ENCODE measurements at places on chromosomes 4 and X.

DNA sequence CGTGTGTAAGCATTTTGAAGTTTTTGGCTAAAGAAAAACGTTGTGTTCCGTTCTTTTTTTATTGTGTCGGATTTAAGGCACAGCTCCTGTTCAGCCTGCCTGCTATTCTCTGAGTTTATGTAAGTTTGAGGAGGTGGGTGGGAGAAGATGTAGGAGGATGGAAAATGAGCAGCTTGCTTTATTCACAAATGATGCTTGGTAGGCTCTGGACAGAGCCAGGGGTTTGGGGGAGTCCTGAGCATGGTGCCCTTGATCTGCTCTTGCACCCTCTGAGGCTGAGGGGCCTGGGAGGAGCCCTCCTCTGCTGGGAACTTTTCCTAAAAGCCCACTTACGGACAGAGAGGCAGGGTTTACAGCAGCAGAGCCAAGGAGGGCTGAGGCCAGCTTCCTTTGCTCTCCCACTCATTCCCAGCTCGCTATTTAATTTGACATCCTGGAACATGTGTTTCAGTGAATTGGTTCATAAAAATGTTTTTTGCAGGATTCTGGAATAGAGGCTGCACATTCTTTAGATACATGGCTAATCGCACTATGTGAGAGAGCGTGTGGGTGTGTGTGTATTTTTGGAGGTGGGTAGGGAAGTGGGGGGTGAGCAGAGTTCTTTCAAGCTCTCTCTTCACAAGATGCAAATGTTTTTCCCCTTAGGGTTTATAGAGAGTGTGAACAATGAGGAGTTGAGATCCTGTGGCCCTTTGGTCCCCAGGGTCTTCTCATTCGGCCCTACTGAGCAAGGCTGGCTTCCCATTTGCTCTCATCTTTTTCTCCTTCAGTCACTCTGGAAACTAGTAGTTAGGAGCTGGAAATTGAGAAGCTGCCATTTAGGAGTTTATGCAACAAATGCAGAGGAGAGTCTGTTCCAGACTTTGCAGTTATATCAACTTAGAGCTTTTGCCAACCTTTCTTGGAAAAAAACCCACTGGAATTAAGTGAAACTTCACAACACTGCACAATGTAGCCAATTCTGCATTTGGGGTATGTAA is 32.1 kb downstream of the TMEM131L start:
- DNase-seq, result no peak

DNA sequence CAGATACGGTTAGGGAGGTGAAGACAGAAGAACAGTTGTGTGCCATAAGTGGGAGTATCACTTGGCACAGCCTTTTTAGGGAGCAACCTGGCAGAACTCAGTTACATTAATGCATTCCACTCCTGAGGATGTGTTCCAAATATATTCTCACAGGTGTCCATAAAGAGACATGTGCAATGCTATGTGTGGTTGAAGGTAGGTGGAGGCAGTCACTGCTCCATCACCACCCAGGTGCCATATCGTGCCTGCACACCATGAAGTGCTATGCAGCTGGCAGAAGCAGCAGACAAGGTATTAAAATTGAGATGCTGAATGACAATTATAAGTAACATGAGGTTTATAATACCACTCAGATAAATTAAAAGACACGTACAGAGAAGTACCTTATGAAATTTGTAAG is 248.0 kb upstream of the SFRP2 start:
- no peak for DNase-seq

DNA sequence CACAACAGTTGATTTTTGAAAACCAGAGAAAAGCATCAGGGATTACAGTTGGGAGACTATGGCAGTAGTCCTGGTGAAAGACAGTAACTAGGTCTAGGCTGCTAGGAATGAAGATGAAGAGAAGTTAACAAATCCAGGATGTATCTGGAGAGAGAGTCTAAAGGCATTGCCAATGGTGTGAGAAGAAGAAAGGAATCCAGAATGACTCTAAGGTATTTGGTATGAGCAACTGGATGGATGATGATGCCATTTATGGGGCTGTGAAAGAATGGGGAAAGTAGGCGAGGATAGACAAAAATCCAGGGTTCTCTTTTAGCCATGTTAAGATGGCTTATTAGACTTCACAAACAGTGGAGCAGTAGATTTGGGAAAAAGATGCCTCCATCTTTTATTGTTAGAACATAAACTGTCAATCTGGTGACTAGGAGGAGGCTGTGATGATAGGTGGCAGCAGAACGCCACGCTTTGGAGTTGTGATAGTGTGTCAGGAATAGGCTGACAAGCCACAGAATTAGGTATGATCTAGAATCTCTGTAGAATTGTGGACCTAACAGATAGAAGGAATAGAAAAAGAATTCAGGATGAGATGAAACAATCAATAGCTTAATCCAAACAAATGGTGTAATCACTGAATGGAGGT is 27.3 kb upstream of the JADE1 start:
- DNase-seq, result no peak

GRCh38 chr4:53852343-53852742 is 212.1 kb downstream of the CHIC2 start:
- DNase-seq, result no peak

DNA sequence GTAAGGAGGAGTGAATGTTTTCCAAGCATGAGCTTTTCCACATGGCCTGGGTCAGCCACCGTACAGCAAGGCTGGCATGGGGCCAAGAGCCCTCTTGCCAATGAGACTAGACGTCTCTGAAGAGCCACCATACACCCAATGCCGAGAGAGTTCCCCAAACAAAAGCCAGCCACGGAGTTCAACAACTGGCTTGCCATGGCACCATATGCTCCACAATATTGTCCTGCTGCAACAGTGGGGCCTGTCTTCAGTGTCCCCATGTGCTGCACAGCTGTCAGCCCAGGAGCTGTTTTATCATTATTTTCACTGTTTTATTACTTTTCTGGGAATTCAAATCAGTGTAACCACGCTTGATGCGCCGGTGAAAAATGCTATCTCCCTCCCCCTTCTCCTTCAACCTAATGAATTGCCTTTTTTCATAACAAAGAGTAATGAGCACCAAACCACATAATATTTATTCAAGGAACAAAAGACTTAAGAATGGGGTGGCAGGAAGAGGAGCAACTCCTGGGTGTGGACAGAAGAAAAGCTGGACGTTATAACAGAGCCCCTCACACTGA is 18.4 kb downstream of the MAML3 start:
- DNase-seq, result no peak

- DNase-seq, result no peak
These were observed 33.4 kb upstream of the KLHL34 start for GRCh38 chrX:21691512-21692018.

- DNase-seq, result no peak
These were observed 30.1 kb upstream of the RBMX start for GRCh38 chrX:136910565-136911035.

DNA sequence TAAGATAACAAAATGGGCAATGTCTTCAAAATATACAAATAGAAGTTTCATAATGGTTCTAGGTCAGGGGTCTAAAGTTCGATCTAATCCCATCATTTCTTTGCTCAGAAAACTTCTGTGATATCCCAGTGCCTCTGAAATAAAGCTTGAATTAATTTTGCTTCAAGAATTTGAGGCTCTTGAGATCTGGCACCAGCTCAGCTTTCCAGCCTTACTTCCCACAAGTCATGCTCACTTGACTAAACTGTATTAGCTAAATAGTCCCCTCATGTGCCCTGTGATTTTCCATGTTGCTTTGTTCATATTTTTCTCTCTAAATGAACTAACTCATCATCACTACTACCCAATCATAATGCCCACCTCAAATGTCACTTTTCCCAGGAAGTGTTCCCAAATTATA is 50.8 kb upstream of the MBNL3 start:
- DNase-seq, result no peak

- DNase-seq, result no peak
These were observed 178.3 kb downstream of the AFAP1 start for GRCh38 chr4:7761312-7761711.

- no peak for DNase-seq
These were observed 119.2 kb upstream of the STIM2 start for GRCh38 chr4:26741491-26741871.

DNA sequence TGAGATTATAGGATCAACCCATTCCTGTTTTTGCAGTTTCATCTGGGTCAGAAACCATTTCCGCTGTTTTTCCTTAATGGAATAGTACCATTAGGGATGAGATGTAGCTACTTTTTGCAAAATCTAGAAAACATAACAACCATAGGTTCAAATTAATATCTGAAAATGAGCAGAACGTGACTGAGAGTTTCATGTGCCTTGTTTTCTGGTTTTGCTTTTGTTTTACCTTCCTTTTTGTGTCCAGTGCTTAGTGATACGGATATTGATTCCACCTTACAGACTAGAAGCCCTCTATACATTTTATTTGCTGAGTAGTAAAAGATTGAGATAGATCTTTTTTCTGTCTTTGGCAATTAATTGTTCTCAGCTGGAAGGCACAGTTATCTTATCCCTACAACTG is 46.5 kb downstream of the SNX25 start:
- DNase-seq, result no peak

DNA sequence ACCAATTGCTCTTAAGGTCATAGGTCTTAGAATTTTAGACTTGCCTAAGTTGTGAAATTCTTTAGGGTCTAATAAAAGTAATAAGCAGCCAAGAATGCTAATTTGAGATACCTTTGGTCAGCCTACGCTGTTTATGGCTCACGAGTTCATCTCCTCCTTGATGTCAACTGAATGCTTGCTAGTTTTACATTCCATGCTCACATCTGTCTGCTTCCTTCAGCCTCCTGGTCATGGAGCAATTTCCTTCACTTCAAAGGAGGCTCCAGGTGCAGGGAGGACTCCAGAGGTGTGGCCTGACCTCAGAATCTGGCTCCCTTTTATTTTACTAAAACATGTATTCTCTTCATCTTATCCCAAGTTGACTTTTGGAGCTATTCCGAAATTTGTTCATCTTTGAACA is 23.3 kb upstream of the LNX1 start:
- DNase-seq, result no peak

GRCh38 chrX:38103857-38104812 is 97.8 kb downstream of the SYTL5 start:
- no peak for DNase-seq

DNA sequence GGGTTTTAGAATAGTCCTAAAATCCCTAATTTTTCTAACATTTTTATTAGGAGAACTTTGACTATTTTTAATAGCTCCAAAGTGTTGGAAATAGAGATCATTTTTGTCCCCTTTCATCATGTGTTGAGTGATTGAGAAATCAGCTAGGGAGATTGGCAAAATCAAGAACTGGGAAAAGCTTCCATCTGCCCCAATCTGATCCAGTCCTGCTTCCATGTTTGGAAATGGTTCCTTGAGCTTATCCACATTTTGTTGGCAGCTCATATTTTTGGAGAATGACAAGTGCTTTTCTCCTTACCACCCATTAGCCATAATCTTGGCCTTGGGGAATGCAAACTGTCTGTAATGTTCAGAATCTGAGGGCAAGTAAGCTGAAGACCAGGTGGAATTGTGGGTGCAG is 73.9 kb downstream of the SYNPO2 start:
- no peak for DNase-seq

- no peak for DNase-seq
These were observed 1077.6 kb downstream of the FAM133A start for GRCh38 chrX:94751611-94752010.

Data from epithelial cell of prostate (primary cell).